NCI-H2107 (cell line): ENCODE measurements at places on chromosomes 5 and 9.

DNA sequence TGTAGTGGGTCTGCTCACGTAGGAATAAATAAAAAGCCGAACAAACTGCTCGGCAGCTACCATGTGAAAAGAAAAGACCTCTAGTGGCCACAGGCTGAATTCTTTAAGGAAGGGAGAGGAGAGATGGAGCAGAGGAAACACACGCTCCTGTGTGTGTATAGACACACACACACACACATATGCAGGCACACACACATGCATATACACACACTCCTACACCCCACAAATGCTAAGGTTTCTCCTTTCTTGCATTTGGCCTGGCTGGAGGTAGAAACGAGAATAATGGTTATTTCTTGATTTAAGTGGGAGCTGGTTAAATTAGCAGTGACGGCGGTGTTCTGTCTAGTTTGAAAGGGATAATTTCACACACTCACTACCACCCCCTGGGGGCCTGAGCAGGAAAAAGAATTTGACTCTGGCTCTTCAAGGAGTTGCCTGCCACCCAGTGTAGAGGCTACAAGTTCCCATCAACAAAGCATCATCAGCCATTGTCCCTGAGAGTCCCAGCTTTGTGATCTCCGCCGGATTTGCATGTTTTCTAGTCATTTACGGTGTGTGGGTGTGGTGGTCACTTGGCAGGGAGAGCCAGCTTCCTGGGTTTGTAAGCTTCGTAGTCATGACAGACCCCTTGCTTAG is at the start of gene INSYN2B:
Gene INSYN2B (minus strand): TSS at position 78 of the 636 bp plus-strand sequence. CDS start 96,597 bp downstream, outside the sequence.
- no peak for DNase-seq

DNA sequence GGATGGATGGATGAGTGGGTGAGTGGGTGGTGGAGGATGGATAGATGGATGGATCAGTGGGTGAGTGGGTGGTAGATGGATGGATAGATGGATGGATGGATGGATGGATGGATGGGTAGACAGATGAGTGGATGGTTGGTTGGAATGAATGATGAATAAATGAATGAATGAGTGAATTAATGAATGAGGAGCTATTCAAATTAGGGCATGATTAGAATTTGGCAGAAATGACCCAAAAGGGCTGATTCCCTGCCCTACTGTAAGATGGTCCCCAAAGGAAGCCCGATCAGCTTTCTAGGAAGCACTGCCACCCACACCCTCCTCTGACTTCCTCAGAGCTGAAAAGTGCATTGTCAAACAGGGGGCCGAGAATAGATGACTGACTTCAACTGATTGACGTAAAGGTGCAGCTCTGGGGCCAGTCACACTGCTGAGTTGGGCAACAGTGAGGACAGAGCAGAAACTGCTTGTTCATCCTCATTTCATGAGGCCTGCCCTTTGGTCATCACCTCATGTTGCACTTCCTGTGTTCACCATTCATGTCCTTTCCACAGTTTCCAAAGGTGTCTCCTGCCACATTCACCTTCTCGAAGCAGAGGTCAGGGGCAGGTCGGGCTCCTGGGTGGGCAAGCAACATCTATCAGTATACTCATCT is 34.3 kb downstream of the NIPAL4 start:
- DNase-seq: no peak

DNA sequence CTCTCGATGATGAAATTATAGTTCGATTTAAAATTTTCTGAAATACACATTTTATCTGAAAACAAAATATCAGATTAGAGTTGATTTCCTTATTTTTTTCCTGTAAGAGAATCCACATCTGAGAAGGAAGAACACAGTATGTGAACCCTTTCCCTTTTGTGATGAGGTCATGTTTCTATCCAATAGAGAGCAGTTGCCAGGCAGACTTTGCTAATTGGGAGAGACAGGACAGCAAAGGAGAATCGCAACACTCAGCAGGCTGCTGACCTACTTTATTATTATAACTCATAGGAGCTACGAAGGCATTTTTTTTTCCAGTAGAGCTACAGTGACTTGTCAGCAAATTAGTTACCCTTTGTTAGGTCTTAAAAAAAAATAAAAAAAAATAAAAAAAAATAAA is 242.1 kb downstream of the HCN1 start:
- no peak for DNase-seq

DNA sequence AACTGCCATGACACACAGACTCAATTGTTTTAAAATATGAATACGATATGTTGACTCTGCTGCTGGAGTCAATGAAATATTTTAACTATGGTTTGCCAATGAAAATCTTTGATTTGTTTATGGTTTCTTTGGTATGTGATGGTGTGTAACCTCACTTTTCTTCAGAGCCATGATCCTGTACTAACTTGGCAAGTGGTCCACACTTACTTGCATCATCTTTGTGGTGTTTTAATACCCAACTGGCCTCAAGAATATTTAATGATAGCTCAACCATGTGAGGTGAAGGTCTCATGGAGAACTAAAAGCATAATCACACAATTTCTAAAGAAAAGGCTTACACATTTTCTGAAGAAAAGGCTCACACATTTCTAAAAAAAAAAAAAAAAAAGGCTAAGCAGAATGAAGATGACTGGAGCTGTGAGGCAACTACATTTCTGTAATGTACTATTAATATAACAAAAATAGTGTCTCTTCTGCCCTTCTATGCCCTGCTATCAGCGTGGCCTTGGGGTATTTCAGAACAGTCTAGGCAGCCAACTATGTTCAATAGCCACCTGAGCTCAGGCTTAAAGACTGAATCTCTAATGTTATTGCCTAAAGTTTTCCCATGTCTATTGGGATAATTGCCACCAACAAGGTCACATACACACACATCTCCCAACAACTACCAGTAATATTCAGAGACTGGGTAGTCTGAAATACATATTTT is 395.0 kb downstream of the MLLT3 start:
- no peak for DNase-seq

- no peak for DNase-seq
Measured at GRCh38 chr5:83556190-83556589, 84.6 kb downstream of the VCAN start.

DNA sequence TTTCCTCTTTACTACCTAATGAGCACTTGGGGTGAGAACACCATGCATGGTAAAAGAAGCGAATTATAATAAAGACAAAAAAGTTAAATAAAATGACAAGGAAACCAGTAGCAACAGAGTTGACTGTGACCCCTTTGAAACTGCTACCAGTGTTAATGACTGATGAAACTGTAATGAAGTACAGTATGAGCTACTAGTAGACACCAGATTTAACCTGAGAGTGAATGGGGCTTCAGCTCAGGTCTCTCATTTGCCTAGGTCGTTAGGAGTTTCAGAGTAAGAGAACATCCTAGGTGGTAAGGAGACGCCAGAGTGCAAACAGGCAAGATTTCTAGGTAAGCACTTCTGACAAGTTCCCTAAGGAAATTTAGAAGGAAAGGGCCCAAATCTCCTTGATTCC is 346.4 kb downstream of the BNC2 start:
- no peak for DNase-seq

DNA sequence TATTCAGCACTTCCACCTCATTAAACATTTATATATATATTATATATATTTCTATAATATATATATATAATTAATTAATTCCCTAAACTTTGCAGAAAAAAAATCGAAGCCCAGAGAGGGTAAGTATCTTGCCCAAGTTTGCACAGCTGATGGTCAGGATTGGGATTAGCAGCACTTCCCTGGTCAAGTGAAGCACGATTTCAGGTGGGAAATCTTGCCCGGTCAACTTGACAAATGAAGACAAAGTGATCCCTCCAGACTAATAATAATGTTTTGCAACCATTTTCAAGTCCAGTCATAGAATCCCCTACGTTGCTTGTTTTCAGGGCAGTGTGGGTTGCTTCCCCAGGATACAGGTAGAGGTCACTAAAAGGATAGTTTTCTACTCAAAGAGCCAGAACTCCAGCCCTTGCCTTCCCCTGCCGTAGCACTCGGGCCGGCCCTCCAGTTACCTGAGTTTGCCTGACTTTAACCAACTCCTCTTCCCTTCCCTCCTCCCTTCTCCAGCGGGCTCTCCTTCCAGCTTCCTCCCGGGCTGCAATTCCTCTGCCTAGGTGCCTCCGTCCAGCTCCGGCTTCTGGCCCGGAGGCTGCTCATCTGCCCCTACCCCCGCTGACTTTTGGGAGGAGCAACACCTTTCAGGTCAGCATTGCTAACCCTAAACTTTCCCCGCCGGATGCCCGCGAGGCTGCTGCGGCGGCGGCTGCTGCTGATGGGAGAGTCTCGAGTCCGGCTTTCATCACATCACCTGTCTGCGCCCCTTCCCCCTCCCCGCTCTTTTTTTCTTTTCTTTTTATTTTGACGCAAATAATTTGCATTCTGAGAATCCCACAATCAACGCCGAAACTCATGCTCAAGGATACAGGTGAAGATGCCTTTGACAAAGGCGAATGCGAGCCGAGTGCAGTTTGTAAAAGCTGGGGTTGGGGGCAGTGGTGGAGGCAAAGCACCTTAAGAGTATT is 930 bp downstream of the PRLR start:
- DNase-seq: no peak

DNA sequence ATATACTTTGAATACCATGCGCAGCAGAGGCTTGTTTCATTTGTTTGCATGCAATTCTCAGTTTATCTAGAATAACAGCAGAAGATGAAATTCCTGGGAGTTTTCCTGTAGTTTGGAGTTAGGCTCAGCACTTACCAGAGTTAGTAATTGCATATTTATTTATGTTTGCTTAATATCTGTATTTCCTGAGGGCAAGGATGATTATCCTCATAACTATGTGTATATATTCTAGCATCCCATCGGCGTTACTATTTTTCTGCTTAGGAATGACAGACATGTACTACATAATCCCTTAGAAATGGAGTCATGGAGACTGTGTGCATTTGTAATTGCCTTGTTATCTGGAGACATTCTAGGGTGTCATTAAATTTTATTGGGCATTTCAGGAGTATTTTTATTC is 1184.8 kb downstream of the DTWD2 start:
- no peak for DNase-seq

GRCh38 chr9:88746743-88747398 is 211.9 kb downstream of the NXNL2 start:
- no peak for DNase-seq

GRCh38 chr5:11050596-11051304 is 289.7 kb upstream of the DAP start:
- no peak for DNase-seq

GRCh38 chr9:79221084-79221483 is 350.7 kb upstream of the TLE4 start:
- DNase-seq: no peak

GRCh38 chr9:3138231-3139229 is 294.6 kb upstream of the PUM3 start:
- DNase-seq: no peak

DNA sequence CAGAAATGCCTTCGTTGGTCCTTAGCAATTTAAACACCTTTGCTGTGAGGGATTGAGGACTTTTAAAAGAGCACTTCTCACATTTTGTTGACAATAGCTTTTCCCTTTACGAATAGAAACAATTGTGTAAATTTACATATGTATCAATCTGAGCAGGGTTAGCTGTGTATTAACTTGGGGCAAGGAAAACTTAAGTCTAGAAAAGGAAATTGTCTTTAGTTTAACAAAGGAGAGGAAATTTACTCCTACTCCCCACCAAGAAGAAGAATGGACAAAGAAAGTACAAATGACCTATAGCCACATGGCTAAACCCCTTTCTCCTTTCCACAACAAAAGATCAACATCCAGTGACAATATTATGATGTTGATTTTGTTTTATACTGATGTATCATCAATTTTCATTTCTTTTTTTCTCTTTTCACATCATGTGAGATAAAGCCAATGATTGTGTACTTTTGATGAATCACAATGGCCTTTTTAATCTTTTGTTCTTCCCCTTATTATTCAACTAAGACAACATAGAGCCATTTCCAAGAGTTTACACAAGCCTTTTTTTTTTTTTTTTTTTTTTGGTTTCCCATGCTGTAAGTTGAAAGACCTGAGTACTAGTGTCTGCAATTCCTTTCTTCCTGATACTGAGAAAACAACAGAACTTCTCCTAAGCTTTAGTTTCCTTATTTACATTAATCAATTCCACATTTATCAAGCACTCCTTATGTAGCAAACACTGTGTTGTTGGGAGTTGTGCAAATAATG is 19.0 kb downstream of the FOXB2 start:
- DNase-seq: no peak

- DNase-seq: peak; percentile 47
Measured at GRCh38 chr5:73544429-73545402, 20.7 kb downstream of the ANKRA2 start.

- no peak for DNase-seq
Measured at GRCh38 chr5:6774721-6775204, 61.5 kb downstream of the TENT4A start.

DNA sequence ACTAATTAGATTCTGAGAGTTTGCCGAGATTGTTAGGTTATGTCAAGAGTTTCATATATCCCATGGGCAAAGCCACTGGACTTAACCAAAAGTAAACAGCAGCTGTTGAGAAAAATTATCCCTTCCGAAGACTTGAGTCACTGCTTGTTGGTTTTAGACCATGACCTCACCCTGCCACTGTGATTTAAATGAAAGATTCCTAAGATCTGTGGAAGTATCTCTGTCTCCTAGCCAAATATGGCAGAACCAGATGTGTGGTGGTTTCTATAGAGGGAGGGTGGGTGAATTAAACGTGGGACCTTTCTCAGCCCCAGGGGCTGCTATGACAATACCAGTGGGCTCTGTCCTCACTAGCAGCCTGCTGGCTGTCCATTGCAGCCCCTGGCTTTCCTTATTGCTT is 19.3 kb downstream of the DMRT3 start:
- no peak for DNase-seq

DNA sequence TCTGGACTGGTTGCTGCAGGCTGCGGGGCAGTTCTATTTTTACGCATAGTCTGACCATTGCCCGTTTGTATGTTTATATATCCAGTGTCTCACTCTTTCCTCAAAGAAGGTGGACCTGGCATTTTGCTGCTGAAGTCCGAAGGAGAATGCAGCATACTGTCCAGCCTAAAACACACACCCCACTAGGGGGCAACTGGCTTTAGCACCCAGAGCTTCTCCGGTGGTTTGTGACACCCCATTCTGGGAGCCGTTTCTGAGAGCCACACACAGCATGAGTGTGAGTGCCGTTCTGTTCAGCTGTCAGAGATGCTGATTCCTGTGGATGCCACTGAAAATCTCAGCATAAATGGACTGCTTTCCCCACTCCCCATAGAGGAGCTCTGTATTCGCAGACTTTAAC is 290.5 kb upstream of the TAS2R1 start:
- no peak for DNase-seq

- no peak for DNase-seq
Measured at GRCh38 chr5:61228691-61229280, 66.5 kb upstream of the SMIM15 start.

- DNase-seq: no peak
Measured at GRCh38 chr9:85483208-85483607, 258.5 kb downstream of the AGTPBP1 start.

GRCh38 chr9:13090628-13091027 is 188.9 kb downstream of the MPDZ start:
- DNase-seq: no peak
